ENCODE measurements at places on chromosomes 12 and 14.

- DNase-seq: peak; percentile 77
Observed at GRCh38 chr14:34722723-34723545, 8.5 kb upstream of the CFL2 start.

- DNase-seq: peak; percentile 57
Observed at GRCh38 chr14:21098076-21098891, at the start of gene ZNF219. TSS of gene ZNF219 (minus strand) at chr14:21098655. CDS start at chr14:21093591, 5,064 bp downstream.

DNA sequence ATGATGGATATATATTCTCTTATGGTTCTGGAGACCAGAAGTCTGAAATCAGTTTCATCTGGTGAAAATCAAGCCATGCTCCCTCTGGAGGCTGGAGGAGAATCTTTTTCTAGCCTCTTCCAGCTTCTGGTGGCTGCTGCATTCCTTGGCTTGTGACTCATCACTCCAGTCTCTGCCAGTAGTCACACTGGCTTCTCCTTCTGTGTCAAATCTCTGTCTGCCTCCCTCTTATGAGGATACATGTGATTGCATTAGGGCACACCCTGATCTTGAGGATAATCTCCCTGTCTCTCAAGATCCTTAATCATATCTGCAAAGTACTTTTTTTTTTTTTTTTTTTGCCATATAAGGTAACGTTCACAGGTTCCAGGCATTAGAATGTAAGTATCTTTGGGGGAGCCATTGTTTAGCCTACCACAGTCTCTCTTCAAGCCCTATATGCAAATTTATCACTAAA is 17.7 kb downstream of the DNAL1 start:
- no peak for DNase-seq

DNA sequence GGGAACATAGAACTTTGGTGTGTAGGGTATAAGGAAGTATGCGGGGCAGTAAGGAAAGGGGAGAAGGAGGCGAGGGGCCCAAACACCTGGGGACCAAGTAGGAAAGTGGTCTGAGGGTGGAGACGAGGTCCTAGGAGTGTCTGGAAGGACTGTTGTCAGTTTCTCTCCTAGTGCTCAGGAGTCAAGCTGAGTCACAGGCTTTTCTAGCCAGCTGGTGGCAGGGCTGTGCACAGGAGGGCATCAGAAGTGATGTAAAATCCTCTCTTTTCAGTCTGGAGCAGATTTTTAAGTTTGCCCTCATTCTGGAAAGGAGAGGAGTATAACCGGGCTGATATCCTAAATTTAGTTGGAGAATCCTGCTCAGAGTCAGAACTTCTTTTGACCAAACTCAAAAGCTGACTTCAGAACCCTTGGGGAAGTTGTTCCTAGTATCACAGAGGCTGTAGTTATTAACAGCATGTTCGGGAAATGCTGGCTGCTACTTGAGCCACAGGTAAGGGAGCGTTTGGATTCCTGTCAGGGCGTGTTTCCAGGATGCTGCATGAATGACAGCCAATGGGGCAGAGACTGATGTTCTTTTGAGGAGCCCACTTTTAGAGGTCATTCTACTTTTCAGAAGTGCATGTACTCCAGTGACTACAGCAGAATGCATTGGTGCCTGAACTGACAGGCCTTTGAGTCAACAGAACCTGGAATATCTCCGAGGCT is 19.3 kb downstream of the ZNF664 start:
- DNase-seq: no peak

DNA sequence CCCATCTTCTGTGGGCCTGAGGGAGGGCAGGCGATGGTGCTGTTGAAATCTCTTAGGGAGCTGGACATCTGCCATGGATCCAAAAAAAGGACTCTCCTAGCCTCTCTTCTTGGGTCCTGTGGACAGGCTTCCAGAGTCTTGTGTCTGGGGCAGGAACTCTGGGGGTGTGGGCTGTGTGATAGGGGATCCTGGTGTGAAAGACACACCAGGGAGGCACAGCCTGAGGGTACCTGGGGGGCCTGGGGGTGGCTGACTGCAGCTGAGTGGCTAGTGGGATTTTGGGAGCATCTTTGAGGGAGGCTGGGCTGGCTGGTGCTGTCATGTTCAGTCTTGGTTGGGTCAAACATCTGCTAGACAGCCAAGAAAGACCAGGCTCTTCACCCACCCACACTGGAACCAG is 1.8 kb upstream of the KRT83 start:
- no peak for DNase-seq

DNA sequence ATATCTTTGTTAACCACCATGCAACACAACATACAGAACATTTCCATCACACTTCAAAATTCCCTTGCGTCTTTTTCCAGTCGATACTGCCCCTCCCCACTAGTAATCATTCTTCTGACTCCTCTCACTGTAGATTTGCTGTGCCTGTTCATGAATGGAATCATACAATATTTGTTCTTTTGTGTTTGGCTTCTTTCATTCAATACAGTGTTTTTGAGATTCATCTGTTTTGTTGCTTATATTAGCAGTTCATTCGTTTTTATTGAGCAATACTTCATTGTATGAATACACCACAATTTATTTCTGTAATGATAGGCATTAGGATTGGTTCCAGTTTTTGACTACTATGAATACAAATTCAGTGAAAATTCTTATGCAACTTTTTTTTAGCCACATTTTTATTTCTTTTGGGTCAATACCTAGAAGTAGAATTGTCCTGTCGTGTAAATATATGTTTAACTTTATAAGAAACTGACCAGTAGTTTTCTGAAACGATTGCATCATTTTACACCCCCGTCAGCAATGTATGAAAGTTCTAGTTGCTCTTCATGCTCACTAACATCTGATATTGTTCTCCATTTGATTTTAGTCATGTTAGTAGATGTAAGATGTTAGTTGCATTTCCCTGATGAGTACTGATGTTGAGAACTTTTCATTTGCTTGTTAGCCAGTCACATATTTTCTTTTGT is 127.5 kb downstream of the TGFB3 start:
- no peak for DNase-seq

GRCh38 chr14:102500158-102500662 is 9.4 kb downstream of the ANKRD9 start:
- no peak for DNase-seq

DNA sequence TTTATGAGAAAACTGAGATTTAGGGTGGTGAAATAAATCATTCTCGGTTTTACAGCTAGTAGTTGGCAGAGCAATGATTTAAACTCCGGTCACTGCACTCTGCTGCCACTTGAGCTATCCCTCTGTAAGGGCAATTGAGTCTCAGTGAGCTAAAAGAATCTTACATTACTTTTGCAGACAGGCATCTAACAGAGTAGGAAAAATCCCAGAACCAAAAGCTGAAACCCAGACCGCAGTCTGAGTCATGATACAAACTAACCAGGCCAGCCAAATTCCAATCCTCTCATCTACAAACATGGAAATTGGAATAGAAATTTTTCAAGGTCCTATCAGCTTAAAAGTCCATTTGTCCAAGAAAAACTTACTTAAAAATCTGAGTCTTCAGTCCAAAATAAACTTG is 73.7 kb downstream of the ANKS1B start:
- DNase-seq: no peak

GRCh38 chr12:69067713-69068112 is 134.7 kb upstream of the CPM start:
- no peak for DNase-seq

DNA sequence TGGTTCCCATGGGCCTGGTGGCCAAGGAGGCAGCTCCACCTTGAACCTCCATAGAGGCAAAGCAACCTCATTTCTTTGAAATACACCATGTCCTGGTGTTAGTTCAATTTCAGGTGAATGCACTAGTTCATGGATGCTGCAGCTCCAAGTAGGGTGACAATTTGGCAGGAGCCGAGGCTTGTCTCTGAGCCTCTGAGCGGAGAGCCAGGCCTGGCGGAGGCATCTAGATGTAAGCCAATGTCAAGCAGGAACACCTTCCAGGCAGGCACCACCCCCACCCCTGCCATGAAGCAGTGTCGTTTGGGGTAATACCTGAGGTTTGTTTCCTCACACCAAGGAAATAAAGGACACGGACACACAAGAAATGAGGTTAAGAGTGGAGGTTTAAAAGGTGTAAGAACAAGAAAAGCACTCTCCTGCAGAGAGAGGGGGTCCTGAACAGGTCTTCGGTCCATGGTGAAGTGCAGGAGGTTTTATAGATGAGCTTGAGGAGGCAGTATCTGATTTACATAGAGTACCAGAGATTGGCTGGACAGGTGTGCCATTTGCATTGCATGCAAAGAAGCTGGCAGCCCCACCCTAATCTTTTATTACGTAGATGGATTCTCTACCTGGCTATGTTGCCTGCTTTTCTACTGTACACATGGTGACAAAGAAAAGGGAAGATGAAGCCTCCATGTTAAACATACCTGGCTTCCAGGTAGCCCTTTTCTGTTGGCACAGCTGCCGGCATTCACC is 60.3 kb downstream of the RIN3 start:
- no peak for DNase-seq

- peak; percentile 57 for DNase-seq
Observed at GRCh38 chr14:32939254-32940065, 781 bp downstream of the NPAS3 start.

- peak; percentile 10 for DNase-seq
Observed at GRCh38 chr12:91367234-91367849, 184.7 kb upstream of the DCN start.

DNA sequence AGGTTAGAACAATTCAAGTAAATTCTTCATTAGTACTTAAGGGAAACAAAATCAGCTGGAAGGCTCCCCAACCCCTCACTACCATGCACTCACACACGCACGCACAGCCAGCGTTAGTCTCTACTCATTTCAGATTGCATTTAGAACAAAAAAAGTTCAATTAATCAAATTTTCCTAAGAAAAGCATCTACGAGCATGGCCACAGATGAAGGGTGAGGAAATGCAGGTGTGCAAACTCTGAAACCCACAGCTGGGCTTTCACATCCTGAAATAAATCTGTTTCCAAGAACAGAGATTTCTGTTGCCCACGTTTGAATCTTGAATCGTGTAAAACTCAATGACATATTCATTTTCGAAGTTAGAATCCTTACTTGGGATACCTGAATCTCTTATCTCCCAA is 62.6 kb downstream of the SEL1L start:
- no peak for DNase-seq

- DNase-seq: no peak
Observed at GRCh38 chr14:90703841-90704737, 112.1 kb downstream of the TTC7B start.

- DNase-seq: no peak
Observed at GRCh38 chr14:104721505-104722431, 2.3 kb upstream of the ADSS1 start.

DNA sequence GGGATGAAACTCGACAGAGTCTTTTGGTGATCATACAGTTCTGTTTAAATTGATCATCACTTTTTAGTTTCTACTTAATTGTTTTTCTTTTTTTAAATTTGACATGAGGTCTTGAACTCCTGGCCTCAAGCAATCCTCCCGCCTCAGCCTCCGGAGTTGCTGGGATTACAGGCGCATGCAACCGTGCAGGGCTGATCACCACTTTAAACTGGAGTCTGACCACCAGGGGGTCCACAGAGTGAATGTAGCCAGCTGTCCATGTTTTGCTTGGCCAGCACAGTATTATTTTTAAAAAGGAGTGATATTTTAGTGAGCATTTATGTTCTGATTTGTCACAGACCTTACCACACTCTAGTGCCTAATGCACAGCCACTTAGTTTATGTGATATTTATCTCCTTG is 10.7 kb downstream of the DAAM1 start:
- DNase-seq: no peak

DNA sequence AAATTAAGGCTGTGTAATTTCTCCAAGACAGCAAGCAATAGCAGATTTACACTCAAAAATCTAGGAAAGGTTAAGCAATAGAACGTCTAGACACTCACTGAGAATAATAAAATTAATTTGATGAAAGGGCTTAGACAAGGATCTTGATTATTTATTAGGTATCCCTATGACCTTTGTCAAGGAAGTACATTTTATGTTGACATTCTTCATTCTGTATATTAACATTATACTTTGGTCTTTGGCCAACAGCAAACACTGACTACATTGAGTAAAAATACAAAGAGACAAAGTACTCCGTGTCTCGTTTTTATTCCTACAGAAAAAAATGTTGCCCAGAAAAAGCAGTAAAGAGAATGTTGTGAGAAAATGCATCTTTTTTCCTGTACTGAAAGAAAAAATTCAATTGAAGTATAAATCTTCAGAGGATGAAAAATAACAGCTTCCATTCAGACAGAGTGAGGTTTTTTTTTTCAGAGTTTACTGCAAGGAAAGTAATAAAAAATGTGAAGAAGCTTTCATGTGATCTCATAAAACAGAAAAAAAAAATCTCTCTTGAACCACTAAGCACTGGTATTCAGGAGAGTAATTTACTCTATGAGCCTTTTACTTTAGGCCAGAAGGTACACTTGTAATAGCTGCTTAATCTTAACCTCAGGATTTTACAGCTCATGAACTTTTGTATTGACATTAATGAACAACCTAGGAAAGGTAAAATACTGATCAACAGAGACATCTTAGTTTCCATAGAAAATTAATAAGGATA is 605.0 kb downstream of the FSCB start:
- DNase-seq: no peak

- DNase-seq: no peak
Observed at GRCh38 chr12:117121441-117121840, 22.2 kb upstream of the TESC start.

GRCh38 chr12:115176741-115177400 is 492.9 kb upstream of the TBX3 start:
- no peak for DNase-seq

GRCh38 chr14:33484264-33484663 is 466.6 kb downstream of the EGLN3 start:
- DNase-seq: no peak

DNA sequence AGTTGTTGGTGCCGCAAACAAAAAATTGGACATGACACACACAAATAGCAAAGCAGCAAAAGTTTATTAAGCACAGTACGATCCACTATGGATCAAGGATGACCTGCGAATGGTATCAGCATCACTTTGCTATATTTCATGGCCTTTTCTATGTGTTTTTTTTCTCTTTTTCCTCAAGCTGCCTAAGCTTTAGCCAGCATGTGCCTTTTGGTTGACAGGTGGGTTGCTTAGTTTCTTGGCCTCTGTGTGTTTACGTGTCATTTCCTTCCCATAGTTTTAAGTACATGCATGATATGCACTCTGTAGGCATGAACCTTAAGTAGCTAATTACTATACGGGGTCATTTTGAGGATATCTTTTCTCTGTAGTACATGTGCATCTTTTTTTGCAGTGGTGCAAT is 9.8 kb downstream of the CD4 start:
- no peak for DNase-seq
